ENCODE measurements at places on chromosomes 12 and 14.

DNA sequence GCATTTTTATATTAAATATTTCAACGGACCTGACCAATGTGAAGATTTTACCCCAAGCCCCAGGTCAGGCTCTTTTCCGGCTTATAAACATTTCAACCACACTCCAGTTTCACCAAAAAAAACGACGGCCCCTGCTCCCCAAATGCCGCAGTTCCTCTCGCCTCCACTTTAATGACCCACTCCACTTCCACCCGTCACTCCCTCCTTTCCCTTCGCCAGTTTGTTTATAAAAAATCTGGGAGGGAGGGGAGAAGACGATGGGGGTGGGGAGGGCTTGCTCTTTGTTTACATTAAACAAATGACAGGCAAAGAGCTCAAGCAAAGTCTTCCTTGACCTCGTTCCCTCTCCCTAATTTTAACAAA lies 5.4 kb downstream of the SIX6 start:
- DNase-seq: no peak

DNA sequence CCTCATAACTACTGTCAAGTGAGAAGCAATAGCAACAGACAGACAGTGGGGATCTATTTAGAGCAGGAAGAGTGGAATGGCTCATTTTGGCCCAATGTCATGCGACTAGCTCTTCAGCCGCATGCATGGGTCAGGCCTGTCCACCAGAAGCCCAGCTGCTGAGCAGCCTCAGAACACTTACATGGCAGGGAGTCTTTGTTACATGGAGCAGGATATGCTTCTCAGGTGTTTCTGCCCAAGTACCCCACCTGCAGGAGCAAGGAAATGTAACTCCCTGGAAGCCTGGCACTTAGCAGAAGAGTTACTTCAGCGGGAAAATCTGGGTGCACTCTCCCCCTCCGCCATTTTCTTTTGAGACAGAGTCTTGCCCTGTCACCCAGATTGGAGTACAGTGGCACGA lies 73.5 kb upstream of the ARHGAP5 start:
- DNase-seq: no peak

DNA sequence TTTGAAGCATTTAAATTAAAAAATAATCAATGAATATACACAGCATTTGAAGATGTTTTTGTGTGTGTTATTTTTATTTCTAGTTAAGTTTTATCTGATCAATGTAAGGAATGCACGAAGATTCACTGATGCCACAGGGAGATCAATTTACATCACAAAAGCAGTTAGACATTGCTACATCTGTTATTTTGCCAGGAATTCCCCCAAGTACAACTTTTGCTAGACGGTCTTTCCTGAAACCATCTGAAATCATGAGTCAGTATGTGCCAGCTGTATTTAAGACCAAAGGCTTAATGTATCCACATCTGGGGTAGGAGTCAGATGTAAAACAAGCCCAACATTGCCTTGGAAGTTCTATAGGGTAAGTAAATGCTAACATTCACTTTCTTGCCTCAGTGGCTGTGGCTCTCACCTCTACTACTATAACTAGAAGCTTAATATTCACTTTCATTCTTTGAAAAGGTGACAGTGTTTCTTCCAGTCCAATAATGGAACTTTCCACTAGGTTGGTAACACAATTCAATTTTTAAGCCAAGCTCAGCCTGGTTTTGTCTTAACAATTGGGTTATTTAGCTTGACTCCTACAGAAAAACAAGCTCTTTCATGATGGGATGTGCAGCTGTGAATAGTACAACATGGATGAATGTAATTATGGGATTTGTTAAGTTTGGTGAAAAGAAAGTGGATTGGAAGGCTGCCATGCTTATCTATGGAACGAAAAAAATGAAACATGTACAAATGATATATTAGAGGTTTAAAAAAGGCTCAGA lies 385.4 kb upstream of the TMEM132C start:
- DNase-seq: no peak

DNA sequence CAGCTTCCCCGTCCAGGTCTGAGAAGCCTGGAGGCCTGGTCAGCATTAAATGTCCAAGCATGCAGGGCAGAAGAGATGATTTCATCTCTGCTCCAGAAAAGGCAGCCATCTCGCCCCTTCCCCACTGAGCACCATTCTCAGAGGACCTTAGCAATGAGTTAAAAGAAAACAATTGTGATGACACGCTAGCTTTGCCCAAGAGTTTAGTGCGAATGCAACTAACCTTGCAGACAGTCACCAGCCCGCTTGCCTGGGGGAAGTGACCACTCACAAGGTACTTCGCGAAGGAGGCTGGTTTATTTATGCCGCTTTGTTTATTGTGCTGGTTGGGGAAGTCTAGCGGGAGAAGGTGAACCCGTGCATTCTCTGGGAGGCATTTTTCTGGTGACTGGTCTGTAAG lies 170.7 kb downstream of the RBM19 start:
- DNase-seq: no peak

GRCh38 chr12:79121486-79121885 lies 256.9 kb downstream of the SYT1 start:
- DNase-seq: no peak

GRCh38 chr12:90393089-90393488 lies 561.9 kb downstream of the CCER1 start:
- DNase-seq: no peak

DNA sequence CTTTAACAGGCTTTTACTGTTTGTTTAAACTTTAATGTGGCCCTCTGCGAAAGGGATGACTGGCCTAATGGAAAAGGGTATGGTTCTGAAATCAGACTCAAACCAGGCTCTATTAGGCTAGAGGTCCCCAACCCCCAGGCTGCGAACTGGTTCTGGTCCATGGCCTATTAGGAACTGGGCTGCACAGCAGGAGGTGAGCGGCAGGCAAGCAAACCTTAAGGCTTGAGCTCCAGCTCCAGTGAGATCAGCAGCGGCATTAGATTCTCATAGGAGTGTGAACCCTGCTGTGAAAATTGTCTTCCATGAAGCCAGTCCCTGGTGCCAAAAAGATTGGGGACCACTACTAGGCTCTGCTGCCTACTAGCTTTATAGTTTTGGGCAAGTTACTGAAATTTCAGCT lies 11.1 kb downstream of the GALNT4 start:
- no peak for DNase-seq

- DNase-seq: no peak
Measured at GRCh38 chr12:102708108-102708507, 208.9 kb downstream of the PAH start.

DNA sequence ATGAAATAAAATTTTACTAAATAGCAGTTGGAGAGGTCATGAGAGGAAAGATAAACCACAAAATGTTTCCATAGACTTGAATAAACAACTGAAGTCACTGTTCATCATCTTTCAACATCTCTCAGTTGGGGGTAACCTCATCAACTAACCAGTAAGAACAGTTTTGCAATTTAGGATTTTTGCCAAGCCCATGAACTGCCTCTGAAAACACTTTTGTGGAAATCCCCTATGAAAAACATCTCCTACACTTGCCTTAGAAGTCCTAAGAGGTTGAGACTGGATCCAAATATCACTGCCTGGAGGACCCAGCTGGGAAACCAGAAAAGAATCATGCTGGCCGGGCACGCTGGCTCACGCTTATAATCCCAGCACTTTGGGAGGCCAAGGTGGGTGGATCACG lies 273.1 kb downstream of the C12orf50 start:
- DNase-seq: peak; percentile 29

DNA sequence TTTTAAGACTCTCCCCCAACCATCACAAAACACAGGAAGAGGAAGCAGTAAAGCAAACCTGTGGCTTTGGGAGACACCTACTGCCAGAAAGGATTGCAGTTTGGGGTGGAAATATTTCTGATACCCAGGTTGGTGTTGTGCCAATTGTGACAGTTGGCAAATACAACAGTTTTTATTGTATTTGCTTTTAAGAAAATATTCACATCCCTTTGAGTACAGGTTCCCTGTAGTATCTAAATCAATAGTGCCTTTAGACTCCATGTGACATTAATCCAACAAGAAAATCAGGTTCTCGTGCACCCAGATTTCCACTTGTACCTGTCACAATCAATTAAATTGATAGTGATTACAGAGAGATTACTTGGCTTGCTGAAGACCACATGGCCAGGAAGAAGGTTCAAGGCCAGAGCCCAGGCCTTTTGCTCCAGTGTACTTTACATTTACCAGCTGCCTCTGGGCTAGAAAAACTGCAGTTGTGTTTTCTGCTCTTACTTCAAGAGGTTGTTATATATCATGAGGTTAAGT lies 361.2 kb downstream of the ATP23 start:
- DNase-seq: no peak

GRCh38 chr14:80587096-80587724 lies 354.3 kb downstream of the CEP128 start:
- peak; percentile 45 for DNase-seq

- no peak for DNase-seq
Measured at GRCh38 chr12:2227360-2227759, 174.6 kb downstream of the CACNA1C start.

DNA sequence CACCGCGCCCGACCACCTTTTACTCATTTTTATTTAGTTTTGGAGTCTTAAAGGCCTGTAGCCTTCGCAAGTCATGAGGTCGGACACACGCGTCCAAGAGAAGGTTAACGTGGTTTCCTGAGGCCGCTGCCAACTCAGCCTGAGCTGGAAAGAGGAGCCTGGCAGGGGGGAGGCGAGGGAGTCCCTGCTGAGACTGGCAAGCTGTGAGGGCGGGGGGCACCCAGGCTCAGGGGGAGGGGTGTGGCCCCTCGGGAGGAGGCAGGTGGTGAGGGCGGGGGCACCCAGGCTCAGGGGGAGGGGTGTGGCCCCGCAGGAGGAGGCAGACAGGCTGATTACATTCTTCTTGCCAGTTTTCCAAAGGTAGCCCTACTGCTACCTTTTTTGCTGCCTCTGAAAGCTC lies 143.2 kb downstream of the PIWIL1 start:
- DNase-seq: peak; percentile 37

- no peak for DNase-seq
Measured at GRCh38 chr14:73720636-73721035, 6.5 kb upstream of the PNMA1 start.

- peak; percentile 33 for DNase-seq
Measured at GRCh38 chr12:6768437-6768914, 2.3 kb downstream of the PTMS start.

DNA sequence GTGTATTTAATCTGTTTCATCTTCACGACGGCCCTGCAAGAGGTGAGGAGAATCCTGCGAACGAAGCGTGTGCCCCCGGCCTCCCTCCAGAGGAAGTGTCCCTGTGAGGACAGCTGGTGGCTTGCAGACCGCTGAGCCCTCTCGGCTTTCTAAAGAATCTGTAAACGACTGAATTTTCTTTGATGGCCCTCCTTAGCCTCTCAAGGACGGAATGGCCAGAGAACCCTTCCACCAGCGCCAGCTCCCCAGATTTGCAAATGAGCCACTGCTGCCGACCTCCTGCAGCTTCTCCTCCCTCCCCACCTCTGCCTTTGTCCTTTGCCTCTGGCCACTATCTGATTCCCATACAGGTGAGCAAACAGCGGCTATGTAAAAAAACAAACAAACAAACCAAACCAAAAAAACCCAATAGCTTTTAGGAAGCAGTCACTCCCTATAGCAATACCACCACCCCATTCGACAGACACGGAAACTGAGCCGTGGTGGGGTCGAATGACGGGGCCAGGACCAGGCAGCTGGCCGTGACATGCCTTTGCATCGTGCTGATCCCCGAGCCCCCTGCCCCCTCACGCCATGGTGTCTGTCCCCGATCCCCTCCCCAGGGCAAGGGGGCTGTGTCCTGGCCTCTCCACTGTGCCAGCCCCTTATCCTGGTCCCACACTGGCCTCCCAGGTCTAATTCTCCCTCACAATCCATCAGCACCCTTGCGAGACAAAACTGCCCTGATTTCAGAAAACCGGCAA lies 23.6 kb downstream of the RFLNA start:
- DNase-seq: no peak

DNA sequence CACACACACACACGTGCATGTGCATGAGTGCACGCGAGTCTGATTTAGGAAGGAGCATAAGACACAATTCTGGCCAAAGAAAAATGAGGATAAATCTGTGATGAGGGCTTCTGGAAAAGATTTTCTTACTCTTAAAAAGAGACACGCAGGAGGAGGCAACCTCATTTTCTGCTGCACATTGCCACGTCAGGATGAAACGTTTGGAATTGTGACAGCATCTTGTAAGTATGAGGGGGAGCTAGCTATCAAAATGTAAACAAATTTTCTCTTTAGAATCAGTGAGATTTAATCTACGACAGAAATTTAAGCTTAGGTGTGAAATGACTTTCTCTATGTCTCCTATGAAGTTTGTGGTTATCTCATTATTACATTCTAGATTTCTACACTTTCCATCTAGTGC lies 31.1 kb upstream of the NUBPL start:
- no peak for DNase-seq

DNA sequence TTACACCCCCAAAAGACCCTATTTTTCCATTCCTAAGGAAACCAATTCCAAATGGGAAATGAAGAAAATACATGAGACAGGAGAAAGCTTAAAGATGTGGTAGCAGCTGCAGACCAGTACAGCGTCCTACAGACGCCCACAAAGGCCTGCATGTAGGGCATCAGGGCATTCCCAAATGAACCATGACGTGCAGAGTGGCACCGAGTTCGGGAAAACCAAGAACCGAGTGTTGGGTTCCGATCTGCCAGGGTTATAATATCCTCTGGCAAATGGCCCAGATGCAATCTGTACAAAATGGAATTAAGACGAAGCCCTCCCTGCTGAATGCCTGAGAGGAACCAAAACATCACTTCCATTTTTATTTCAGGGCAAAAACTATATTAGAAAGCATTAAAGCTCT lies 34.4 kb upstream of the SELPLG start:
- DNase-seq: no peak

- no peak for DNase-seq
Measured at GRCh38 chr14:57161583-57162234, 107.0 kb downstream of the EXOC5 start.

DNA sequence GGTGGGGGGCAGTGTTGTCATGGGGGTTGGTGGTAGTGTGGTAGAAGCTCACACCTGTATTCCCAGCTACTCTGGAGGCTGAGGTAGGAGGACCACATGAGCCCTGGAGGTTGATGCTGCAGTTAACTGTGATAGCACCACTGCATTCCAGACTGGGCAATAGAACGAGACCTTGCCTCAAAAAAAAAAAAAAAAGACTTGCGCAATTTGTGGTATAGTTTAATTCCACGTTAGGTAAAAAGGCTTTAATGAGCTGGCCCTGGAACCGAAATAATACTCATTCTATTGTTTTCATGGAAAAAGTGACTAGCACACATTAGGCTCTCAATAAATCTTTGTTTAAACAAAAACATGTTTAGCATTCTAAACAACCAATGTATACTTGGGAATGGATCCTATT lies 25.4 kb upstream of the NAP1L1 start:
- DNase-seq: no peak

DNA sequence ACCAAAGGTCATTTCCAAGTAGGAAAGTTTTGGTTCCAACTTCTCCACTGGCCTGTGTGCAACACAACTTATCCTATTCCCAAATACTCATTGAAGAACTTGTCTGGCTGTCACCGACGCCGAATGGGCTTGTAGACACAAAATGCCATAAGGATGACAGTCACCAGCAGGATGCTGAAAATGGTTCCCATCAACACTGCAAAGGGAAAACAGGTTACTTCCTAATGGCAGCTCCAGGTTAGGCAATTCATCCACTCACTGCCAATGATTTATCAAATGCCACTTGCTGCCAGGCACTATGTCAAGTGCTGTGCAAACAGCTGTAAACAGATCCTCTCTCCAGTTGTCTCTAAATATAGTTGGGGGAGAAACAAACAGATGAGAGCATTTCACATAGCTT lies 6.1 kb downstream of the C12orf76 start:
- DNase-seq: no peak

All from lung (tissue), 17 donors.